ENCODE measurements at places on chromosomes 3 and 15.
A peak's percentile ranks its signal among the peaks of the same experiment; 100 is the strongest.

GRCh38 chr3:161295325-161295724, 74.2 kb downstream of the NMD3 start:
- no peak for DNase-seq

DNA sequence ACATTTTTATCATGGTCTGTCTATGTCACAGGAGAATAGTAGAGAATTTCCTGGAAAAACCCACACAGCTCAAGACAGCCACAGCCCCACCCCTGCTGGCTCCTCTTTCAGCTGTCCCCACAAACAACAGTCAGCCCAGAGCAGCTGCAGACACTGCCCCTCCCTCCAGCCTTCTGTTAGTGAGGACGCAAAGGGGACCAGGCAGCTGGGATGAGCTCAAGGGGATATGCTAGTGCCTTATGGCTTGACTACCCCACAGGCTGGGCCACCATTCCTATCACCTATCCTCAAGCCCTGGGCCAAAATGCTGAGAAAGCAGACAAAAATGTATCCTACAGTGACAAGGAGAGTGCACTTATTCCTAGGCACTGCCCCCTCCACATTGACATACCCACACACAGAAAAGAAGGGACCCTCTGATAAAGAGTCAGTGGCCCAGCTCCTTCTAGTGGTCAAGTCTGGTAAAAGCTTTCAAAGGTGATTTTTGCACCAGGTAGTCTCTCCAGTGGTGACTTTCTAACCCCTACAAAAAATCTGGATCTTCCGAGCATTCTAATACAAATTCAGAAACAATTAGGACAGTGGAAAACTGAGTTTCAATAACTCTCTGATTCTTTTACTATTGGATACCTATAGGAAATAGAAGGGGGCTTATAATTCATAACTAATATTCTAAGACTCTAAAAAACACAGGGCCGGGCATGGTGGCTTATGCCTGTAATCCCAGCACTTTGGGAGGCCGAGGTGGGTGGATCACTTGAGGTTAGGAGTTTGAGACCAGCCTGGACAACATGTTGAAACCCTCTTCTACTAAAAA, 3.0 kb upstream of the MAP1A start:
- no peak for DNase-seq

DNA sequence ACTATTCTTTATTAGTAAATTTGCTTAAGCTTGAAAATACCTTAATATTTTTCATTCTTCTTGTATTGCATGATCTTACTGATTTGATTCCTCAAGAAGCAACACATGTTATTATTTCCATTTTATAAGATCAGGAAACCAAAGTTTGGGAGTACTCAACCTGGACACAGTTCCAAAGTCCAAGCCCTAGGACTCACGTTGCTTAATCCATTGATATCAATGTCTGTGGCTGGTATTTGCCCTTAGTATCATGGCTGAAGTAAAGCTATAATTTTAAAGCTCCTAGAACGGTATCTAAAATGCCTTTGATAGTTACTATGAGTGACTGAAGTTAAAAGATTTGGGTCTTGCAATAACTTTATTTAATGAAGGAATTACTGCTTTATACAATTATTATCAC, 1045.3 kb downstream of the TUSC7 start:
- DNase-seq, result no peak

DNA sequence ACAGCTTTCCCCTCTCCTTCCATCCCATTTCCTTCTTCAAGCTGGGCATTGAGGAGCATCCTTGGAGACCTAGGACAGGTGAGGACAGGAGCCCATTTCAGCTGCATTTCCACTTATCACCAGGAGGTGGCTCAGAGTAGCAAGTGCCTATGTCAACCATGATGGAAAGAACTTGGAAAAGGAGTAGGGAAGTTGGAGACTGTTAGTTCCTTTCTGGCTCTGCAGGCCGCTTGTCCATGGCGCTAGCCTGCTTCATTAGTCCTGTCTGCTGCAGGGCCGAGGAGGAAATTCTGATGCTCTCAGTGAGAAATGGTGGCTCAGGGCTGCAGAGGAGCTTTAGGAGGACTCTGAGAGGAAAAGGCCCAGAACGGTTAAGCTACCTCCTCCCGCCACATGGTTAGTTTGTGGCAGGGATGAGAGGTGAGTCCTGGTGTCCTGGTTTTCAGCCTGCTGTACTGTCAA, 7.0 kb upstream of the CD276 start:
- peak; percentile 37 for DNase-seq

DNA sequence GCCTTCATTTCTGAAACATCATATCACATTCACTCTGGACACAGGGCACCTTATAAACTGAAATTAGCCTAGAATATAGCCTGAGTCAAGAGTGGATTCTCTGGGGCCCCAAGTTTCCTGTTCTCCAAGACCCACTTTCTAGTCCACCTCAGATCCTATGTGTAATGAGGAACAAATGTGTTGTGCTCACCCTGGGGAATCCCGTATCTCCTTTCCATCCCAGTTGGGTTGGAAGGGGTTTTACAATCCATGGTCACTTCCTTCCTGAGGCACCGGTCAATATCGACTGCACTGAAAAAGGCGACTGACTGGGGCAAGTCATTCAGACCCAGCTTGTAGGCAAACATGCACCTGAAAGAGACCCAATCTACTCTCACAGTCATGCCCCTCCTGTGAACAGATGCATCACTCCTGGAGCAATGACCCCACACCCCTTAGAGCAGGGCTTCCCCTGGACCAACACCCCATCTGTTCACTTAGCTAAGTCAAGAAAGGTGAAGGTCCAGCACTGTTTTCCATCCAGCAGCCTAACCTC, 17.4 kb downstream of the POLG start:
- DNase-seq, result no peak

DNA sequence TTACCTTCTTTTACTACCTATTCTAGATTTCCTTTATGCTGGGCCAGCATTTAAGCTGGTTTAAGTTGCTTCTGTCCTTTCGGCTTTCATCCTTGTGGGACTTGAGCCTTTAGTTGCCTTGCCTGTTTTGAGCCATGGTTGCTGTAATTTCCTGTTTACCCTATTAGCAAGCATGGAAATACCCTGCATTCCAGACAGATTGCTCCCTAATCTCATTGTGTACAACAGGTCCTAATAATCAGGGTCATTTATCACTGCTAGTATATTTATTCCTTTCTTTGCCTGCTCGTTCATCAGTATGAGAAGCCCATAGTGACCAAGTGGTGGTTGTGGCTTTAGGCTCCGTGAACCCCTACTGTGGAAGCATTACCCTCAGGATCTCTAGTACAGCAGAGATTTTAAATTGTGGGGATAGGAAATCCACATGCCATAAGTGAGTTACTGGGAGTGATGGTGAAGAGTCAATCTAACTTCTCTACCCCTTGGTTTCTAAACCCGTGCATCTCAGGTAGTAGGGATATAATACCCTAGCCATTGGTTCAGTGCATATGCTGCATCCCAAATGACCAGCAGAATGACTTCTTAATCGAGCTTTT, 31.9 kb downstream of the NCK1 start:
- no peak for DNase-seq

GRCh38 chr3:112875561-112875960, 28.9 kb upstream of the CD200R1L start:
- no peak for DNase-seq

Data from stimulated activated CD4-positive, alpha-beta T cell treated with anti-CD3 and anti-CD28 coated beads, Interleukin-2, amount 100 ng/mL, for 48 hours (primary cell).